ENCODE measurements at places on chromosomes 2 and 18.

GRCh38 chr2:112805542-112805941, 21.2 kb upstream of the IL1A start:
- no peak for DNase-seq

GRCh38 chr18:7974200-7974874, 407.2 kb downstream of the PTPRM start:
- DNase-seq = no peak

DNA sequence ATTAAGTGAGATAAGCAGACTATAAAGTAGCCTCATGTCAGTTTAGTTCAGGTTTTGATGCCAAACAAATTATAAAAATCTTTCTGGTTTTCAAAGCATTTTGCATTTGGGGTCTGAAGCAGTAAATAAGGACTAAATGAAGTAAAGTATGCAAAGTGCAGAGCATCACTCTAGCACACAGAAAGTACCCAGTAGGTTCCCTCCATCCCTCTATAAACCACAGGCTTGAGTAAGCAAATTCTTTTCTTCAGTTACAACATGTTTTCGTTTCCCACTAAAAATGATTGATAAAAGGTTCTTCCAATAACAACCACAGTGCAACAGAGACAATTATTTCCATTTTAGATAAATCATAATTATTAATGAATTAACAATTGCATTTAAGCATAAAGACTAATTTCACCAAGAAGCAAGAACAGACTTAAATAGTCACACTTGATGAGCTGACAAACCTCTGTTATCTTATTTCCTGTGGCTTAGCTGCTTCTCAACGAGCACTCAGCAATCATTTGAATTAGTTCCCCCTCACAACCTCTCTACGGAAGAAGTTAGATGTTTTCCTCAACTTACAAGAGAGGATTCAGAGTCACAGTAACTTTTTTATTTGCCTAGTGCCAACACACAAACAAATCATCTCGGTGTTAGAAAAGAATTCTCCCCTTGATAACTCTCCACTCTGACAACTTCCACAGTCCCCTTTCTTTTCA, 249.8 kb downstream of the NBAS start:
- DNase-seq = no peak

GRCh38 chr2:64015391-64015790, 3.8 kb downstream of the VPS54 start:
- no peak for DNase-seq

DNA sequence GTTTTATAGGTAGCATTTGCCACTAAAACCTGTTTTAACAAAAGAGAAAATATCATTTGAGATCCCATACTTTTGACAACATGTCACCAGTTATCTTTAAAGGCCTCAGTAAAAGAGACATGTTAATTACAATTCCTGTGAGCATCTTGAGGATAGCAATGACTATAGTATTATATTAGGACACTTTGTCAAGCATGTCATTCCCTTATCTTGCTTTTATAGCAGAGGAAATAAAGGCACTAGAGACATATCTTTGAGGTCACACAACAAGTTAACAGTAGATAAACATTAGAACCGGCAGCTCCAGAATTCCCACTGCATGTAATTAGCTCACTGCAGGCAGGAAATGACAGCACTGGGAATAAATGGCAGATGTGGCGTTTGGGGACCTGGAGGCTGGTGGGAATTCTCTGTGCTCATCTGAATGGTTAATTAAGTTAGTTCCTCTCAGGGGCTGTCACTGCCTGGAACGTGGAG, 25.9 kb downstream of the LYPD6B start:
- no peak for DNase-seq

DNA sequence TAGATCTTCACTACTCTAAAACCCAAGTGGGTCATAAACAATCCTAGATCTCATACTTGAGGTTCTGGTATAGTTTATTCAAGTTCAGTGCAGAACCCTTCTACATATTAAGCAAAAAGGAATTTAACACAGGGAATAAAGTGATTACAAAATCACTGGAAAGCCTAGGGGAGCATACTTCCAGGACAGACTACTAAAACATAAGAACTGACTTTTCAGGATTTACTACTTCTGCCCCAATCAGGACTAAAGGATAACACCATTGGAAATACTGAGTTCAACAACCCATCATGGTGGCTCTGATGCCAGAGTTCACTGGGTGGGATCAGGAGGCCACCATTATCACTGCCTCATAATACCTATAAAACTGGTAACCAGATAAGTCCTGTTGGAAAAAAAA, 123.6 kb downstream of the DNAH7 start:
- DNase-seq = no peak
